ENCODE measurements at places on chromosomes 5 and 9.

DNA sequence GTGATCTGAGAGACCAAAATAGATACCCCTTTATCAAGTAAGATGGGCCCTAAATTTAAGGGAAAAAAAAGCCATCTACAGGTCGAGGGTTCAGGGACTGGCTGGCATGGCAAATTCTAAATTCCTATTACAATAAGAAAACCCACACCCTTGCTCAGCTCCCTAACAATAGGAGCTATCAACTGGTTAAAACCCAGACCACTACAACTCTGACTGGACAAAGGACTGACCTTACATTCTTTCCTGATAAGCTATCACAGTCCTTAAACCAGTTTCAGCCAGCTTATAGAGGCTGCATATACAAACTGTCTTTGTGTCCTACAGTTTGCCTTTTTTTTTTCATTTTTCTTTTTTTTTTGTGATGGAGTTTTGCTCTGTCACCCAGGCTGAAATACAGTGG lies 803.6 kb downstream of the NR2F1-AS1 start:
- no peak for DNase-seq

DNA sequence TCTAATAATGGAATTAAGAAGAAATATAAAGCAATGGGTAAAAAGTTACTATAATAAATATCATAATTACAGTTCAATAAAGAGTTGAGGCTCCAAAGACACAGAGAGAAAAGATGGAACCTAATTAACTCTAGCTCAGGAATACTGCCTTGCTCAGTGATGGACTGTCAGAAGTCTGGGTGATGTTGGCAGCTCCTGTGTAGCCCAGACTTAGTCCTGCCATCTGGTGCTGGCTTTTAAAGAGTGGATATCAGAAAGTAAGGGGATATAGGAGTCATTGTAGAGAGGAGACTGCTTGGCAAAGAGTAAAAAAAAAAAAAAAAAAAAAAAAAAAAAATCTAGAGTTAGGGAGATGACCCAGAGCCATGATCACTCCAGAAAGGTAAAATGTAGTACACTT lies 551.9 kb upstream of the DMAC1 start:
- DNase-seq, result no peak

DNA sequence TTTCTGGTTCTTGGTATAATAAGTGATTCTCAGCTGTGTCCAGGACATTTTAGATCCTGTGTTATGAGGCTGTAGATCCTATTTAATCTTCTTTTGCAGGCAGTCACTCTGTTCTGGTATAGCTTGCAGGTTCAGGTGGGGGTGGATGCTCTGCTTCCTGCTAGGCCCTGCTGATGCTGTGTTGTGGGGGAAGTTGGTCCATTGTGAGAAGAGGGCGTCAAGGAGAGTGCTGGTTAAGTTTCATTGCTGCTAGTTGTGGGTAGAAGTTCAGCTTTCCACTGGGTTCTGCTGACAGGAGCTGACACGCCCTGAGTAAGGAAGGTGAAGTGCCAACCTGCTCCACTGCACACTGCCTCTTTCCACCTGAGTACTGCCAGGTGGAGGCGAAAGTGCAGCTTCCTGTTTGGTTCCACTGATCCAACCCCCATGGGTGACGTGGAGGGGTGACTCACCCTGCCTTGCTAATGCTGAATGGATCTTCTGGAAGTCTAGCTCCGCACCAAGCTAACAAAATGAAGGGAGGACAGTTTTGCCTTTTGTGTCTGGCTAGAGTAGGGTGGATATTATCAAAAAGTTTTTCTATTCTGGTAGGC lies 16.3 kb downstream of the NMRK1 start:
- no peak for DNase-seq

- DNase-seq, result no peak
Measured at GRCh38 chr5:95779611-95780010, 42.9 kb downstream of the GLRX start.

GRCh38 chr5:59132131-59132530 lies 549.3 kb downstream of the RAB3C start:
- DNase-seq, result no peak

- DNase-seq, result no peak
Measured at GRCh38 chr9:134459573-134459972, 133.3 kb downstream of the RXRA start.

- DNase-seq, result no peak
Measured at GRCh38 chr9:89668216-89668865, 63.5 kb downstream of the GADD45G start.

DNA sequence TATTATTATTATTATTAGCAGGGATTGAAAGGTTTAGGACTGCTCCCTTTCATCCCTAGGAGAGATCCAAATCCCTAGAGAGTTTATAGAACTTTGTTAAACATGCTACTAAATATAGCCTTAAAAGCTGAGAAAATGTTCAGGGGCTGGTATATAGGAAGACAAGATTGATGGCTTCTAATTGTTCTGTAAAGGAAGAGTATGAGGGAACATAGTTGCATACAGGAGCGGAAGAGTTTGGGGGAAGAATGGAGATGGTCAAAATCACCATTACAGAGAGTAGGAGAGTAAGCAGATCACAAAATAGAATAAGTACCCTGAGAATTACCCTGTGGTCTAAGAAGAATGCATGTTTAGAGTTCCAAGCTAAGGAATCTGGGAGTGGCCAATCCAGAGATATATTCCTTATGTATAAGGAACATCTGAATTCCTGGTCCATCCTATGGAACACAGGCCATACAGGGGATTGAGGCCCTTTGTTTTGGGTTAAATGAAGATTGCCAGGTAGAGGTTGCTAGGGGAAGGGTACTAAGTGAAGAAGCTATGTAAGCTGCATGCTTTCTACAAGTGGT lies 158.0 kb upstream of the APC start:
- peak; percentile 23 for DNase-seq

DNA sequence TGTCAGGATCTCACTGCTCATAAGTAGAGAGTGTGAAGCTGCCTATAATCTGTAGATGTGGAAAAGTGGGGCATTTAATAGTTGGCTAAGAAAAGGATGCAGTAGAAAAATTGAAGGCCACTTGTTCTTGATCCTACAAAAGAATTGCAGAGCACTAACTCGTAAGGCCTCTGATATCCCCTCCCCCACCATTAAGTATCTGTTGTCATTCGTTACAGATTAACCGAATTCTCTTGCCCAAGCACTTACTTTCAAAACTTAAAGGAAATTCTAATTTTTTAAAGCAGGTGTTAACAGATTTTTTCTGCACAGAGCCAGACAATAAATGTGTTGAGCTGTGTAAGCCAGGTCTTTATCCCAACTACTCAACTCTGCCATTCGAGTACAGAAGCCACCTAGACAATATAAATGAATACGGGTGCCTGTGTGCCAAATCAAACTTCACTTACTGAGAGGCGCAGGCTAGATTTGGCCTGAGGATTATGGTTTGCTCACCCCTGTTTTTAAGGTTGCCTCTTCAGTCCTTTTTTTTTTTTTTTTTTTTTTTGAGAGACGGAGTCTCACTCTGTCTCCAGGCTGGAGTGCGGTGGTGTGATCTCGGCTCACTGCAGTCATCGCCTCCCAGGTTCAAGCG lies 234.8 kb downstream of the RFK start:
- no peak for DNase-seq

- DNase-seq, result no peak
Measured at GRCh38 chr5:31382051-31382878, 149.6 kb downstream of the DROSHA start.

GRCh38 chr9:134491196-134491835 lies 150.3 kb upstream of the COL5A1 start:
- DNase-seq, result no peak

GRCh38 chr9:86843206-86843605 lies 104.1 kb downstream of the GAS1 start:
- DNase-seq, result peak; percentile 25

DNA sequence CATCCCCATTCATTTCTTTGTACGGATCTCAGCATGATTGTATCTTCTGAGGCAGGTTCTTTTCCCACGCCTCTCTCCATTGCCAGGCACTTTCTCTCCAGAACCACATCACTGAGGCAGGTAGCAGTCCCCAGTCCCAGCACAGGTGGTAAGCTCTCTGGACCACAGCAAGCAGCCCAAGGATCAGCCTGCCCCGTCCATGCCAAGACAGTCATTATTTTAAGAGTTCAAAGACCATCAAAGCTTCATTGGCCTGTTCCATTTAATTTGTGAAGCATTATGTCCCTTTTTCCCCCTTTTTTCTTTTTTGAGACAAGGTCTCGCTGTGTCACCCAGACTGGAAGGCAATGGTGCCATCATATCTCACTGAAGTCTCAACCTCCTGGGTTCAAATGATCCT lies 171.7 kb downstream of the AUH start:
- no peak for DNase-seq

DNA sequence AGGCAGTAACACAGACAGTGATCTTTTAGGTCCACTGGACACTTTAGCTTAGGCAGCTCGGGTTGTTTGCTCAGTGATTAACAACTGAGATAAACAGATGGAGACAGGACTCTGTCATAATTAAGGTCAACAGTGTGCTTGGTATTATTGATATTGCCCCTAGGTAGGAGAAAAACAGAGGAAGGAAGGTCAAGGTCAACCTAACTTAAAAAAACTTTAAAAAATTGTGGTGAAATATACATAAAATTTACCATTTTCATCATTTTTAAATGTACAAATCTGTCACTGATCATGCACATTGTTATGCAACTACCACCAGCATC lies 2.1 kb upstream of the HSPA4 start:
- no peak for DNase-seq

DNA sequence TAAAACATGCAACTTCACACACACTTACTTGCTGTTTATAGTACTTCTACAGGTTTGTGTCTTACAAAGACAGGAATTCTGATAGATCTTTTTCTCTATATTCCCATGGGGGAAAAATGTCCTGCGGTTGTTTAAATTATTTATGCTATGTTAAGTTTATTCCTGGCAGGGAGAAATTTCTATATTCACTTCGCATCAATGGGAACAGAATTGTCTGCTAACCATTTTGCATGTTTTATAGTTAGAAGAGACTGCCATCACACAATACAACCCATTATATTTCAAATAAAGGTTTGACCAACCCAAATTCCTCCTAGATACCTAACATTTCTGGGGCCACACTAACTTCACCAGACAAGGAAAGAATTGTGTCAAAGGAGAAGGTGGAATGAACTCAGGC lies 110.0 kb upstream of the PRR16 start:
- DNase-seq, result peak; percentile 43

DNA sequence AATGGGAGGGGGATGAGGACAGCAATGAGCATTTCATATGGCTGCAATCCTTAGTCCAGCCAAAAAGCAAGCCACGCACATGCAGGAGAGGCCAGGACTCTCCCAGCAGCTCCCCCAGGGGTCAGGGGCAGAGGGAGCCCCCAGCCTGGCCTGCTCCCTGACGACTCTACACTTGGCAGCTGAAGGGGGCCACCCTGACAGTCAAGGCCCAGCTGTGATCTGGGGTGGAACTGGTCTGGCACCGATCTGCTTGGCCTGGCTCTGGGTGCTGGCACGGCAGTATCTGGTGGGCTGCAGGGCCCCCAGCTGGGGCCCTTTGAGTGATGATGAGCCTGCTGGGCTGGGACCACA lies 118.1 kb downstream of the ADAMTS2 start:
- no peak for DNase-seq

DNA sequence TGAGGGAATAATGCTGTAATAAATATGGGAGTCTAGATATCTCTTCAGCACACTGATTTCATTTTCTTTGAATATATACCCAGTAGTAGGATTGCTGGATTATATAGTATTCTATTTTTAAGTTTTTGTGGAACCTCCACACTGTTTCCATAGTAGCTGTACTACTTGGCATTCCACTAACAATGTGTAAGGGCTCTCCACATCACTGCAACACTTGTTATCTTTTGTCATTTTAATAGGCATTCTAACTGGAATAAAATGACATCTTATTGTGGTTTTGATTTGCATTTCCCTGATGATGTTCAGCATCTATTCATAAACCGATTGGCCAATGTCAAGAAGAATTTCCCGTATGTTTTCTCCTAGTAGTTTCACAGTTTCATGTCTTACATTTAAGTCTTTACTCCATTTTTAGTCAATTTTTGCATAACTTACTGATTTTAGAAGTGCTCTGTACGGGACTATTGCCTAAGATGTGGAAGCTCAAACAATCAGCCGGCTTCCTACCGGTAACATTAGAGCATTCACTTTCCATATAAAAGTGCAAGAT lies 1078.8 kb downstream of the TAF11L14 start:
- no peak for DNase-seq

DNA sequence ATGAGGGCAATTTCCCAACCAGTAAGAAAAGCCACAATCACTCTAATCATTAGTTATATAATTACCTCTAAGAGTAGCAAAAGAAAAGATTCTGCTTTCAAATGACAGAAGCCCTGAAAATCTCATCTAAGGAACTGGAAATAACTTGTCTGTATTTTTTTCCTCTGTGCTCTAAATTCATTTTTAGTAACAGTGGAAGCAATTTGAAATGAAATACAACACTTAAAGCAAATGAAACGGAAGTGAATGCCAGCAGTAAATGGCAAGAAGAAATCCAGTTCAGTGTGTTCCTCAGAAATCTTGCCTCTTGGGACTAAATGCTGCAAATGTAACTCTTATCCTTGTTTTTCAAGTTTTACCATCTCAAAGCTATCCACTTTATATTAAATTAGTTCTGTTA lies 294.9 kb downstream of the TAF11L14 start:
- no peak for DNase-seq

GRCh38 chr5:179777456-179777855 lies 16.3 kb upstream of the LTC4S start:
- no peak for DNase-seq

Measured in astrocyte of the hippocampus (primary cell).